GM23248 (cell line): ENCODE measurements at places on chromosomes 3 and 15.

DNA sequence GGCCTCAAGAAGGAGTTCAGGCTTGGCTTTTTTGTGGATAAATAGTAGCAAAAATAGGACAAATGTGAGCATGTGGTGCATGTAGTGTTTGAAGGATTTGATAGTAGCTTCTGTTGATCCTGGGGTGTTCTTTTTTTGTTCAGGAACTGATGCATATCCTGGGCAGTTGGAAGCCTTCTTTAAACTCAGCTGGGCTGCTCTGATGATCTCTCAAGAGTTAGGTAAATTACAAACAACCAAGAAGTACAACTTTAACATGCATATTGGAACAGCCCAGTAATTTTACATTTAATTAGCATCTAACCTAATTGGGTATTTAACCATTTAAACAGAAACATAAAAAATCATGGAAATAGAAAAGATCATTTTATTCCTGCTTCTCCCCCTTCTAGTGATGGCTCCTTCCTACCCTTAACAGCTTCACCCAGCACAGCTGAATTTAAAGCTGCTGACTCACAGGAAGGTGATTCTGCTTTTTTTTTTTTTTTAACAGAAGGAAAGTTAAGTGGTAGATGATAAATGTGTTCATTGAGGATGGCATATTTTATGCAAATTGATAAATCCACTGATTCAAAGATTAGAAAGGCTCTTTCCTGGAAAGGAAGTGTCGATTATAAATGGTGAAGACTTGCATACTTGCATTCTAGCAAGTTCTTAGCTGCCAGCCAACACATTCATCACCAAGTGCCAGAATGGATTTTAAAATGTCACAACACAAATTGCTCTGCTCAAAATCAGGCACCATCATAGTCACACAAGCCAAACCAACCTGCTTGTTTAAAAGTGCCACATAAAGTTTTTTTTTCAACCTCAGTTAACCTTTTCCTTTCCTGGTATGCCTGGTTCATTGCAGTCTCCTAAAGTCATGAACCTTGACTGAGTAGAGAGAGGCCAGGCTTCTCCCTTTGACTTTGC lies 20.0 kb downstream of the SLC35G2 start:
- H3K27ac ChIP-seq, result peak overlapping the region; percentile 1; the same call in 1 of the 2 replicates
- no peaks in the 10 kb centered on the region for H3K36me3 ChIP-seq
- DNase-seq, result peak; percentile 69
- H3K27me3 ChIP-seq, result no peaks in the 10 kb centered on the region
- peaks cover 41% of the 10 kb centered on the region for H3K4me1 ChIP-seq

DNA sequence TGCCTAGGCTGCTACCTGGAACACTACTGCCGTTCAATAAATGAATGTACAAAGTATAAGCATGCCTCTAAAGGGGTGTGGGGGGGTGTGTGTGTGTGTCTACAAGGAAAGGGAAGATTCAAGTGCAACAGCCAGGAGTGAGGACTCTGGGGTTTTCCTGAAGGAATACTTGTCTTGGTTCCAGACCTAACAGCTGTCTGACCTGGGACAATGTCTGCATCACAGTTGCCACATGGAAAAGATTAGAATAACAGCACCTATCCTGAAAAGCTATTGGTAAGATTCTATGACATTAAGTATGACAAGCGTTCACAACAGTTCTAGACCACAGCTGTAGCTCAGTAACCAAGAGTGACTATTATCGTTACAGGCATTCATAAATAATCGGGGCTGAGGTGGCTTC lies 345.2 kb downstream of the FOXP1 start:
- no peak overlapping the region for H3K27ac ChIP-seq
- no peaks in the 10 kb centered on the region for H3K36me3 ChIP-seq
- DNase-seq, result no peak
- H3K4me3 ChIP-seq, result no peak overlapping the region

- no peak overlapping the region for H3K27ac ChIP-seq
- peaks cover 15% of the 10 kb centered on the region for H3K4me1 ChIP-seq
- 0 out of 2 replicates have a peak, but pooled peaks cover 12% of the 10 kb centered on the region for H3K36me3 ChIP-seq
- no peak overlapping the region for H3K4me3 ChIP-seq
- H3K27me3 ChIP-seq, result no peaks in the 10 kb centered on the region
These were observed 94.7 kb downstream of the STAG1 start for GRCh38 chr3:136657526-136657925.

DNA sequence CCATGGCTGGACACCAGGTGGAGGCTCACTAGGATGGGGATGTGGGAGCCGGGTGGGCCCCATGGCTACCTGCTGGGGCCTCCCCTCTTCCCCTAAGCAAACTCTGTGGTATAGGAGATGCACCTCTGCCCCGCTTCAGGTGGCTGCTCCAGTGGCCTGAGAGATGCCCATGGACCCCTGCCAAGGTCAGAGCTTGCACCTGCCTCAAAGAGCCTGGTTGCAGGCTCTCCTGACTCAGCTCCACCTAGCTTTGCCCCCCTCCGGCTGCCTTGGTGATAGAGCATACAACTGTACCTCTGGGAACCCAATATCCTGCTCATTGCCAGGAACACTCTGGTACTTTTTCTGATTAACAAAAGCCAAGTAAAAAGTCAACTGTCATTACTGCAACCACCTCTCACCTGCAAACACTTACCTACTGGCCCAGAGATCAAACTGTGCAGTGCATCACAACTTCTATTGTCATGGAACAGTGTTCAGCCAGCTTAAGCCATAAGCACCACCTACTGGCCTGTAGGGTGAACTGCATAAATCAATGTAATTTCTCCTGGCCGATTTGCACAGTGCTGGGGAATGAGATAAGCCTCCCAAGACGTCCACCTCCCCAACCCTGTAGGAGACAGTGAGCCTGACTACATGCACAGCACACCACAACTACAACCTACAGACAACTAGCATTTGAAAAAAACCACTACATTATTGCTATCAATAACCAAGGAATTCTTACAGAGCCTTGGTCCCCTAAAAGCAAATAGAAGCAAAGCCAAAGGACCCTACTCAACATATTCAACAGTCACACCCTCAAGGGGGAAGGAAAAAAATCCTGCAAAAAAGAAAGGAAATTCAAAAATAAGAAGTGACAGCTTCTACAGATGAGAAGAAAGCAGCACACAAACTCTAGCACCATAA lies 352.4 kb upstream of the ARHGEF26 start:
- no peaks in the 10 kb centered on the region for H3K36me3 ChIP-seq
- no peaks in the 10 kb centered on the region for H3K4me1 ChIP-seq
- no peaks in the 10 kb centered on the region for H3K27me3 ChIP-seq
- no peak overlapping the region for H3K27ac ChIP-seq
- H3K4me3 ChIP-seq, result no peak overlapping the region

DNA sequence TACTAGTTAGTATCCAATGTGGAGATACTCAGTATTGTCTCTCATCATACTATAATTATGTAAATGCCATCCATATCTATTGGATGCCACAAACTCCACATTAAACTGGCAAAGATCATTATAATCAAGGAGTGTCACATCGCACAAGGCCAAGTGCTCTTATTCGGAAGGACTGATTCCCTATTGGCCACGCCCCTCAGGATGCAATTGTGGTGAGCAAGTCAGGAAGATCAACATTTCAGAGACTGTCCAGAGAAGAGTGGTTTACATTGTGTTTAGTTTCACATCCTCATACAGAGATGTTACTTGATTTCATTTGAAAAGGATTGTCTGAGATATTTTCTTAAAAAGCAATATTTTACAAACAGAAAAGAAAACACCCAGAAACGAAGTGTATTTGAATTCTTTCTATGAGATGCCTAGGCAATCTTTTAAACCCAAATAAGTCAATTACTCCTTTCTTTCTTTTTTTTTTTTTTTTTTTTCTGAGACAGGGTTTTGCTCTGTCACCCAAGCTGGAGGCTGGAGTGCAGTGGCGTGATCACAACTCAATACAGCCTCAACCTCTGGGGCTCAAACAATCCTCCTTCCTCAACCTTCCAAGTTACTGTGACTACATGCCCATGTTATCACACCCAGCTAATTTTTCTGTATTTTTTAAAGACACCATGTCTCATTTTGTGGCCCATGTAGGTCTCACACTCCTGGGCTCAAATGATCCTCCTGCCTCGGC lies 369.1 kb downstream of the RBMS3 start:
- no peak overlapping the region for H3K4me3 ChIP-seq
- H3K27me3 ChIP-seq, result no peaks in the 10 kb centered on the region
- peak; percentile 11 for DNase-seq
- H3K36me3 ChIP-seq, result no peaks in the 10 kb centered on the region
- H3K27ac ChIP-seq, result no peak overlapping the region
- peaks cover 11% of the 10 kb centered on the region for H3K4me1 ChIP-seq
